Ureter (tissue), 1 donor: ENCODE measurements at places on chromosomes 13 and 19. TPM values are rescaled to one million over a fixed set of nuclear protein-coding genes. Genes with fewer than 3 reads are reported as not detected.
A peak's percentile ranks its signal among the peaks of the same experiment; 100 is the strongest.

DNA sequence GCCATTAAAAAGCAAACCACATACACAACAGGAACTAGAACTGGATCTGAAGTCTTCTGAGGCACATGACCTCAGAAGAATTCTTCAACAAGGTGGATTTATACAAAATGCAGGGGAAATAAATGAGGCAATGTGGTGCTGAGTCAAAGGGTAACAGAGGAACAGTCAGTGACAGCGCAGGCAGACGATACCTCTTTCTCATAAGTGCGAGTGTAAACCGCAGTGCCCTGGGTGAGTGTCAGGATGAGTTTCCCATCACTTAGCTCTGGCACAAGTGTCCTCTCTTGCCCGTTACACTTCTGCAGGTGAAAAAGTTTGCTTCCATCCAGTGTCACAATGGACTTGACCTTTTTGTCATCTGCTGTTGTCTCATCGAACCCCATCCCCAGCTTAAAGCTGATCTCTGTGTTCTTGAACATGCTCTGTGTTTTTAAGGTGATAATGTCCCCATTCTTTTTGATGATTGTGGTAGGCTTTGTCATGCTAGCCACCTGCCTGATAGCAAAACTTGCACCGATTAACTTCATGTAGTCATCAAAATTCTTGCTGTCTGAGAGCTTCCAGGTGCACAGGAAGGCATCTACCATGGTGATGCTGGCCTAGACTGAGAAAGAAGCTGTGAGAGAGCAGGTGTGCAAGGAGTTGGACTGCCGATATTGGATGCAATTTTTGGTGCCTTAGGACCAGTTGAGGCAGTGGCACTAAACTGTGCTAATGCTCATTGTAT lies 97.3 kb downstream of the AKAP11 start:
- DNase-seq: no peak

DNA sequence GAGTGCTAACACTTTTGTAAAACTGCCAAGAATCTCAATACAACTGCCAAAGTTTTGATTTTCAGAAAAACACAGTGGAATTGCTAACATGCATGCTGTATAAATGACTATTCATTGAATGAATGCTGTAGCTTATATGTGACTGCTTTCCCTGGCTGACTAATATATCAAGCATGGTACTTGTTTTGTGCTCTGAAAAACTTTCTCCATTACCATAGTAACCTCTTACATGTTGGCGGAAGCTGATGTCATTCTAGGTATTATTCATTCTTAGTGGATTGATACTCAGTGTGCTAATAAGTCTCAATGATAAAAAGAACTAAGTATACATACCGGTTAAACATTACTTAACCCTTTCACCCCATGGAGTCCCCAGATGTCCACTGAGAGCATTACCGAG lies 166.1 kb upstream of the MYO16 start:
- no peak for DNase-seq

GRCh38 chr19:395467-395866 lies 13.5 kb downstream of the C2CD4C start:
- no peak for DNase-seq

- DNase-seq: no peak
Observed at GRCh38 chr13:106987427-106987785, 419.5 kb upstream of the ARGLU1 start.

DNA sequence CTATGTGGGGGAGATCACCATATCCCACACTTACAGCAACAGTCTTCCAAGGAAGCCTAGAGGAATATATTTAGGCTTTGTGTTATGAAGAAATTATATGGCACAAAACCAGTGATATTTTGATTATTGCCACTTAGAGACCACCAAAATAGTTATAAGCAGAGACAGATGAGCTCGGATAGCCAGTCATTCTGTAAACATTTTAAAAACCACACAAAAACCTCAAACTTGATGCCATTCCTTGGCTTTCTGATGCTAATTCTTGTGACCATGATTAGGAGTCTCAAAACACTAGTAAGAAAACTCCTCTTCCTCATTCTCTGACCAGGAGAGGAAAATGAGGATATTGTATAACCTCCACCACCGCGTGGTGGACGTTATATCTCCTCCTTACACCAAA lies 496.4 kb downstream of the FOXO1 start:
- no peak for DNase-seq

- peak; percentile 88 for DNase-seq
Observed at GRCh38 chr19:19145684-19146608, 7.7 kb upstream of the TMEM161A start.

GRCh38 chr13:75774176-75774575 lies 138.0 kb downstream of the LMO7 start:
- DNase-seq: no peak

DNA sequence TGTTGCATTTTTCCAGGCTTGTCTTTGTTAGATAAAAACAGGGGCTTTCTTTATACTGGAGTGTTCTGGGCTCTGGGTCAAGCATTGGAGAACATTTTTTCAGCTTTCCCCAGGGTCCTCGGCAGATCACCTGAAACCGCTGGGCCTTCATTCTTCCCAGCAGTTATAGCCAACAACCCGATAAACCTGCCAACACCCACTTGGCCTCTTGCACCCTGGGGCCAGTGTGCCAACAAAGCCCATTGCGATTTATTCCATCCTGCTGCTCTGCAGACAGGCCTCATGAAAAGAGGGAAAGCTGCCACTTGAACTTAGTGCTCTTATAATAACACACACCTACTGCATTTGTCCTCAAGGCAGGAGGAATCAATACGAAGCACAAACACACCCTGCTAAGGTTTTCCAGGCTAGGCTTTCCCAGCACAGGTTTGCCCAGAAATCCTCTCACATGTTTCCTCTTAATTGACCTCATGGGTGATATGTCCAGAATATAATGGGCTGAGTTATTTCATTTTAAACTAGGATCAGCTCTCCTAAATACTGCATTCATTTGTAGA lies 669.3 kb downstream of the LIG4 start:
- no peak for DNase-seq

DNA sequence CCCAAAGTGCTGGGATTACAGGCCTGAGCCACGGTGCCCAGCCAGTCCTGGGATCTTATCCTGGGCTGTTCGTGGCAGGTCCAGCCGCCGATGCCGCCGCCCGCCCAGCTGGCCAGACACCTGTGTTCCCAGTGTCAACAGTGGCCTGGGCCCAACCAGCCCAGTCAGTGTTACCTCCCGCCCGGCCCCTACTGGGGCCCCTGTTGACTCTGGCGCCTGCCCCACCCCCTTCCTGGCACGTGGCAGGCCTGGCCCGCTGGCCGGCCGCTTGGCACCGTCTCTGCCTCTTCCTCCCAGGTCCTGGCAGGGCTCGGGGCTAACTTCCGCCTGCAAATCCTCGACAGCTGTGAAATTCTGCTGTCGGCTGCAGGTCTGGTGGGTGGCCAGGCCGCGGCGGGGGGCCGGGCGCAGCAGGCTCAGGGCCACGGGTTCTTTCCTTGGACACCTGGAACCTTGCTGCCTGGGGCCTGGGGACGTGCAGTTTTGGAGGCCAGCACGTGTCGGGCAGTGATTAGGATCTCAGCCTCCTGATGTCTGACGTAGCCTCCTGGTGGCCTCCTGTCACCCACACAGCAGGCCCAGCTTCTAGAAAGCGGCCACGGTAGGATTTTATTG lies 9.1 kb downstream of the ARID3A start:
- peak; percentile 90 for DNase-seq

DNA sequence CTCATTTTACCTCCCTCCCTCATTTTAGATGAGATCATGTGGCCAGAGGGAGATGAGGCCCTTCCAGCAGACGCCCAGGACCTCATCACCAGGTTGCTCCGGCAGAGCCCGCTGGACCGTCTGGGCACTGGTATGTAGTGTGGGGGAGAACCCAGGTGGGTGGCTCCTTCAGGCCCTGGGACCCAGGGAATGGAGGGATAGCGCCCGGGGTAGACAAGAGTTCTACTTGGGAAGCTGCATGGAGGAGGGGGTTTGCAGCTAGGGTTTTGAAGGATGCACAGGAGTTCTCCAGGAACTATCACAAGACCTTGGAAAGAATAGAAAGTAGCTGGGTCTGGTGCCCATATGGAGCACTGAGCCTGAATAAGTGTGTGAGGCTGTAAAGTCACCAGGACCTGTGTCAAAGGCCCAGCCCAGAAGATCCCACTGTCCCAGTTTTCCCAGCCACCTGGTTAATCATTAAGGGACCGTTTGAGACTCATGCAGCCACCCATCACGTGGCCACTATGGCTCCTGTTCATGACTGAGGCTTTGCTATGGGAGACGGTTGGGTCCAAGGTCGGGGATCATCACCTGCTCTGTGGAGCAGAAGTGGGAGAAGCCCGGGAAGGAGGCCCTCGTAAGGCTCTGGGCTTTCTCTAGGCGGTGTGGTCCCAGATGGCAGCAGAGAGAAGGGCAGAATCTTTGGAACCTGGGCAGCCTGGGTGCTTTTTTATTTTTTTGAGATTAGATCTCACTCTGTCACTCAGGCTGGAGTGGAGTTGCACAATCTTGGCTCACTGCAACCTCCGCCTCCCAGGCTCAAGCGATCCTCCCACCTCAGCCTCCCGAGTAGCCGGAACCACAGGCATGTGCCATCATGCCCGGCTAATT lies 17.0 kb upstream of the PIK3R2 start:
- DNase-seq: no peak

- DNase-seq: no peak
Observed at GRCh38 chr13:88627071-88627470, 955.9 kb downstream of the SLITRK5 start.

The SOHLH2 gene
- total RNA-seq: 9.7 TPM

The OR7C1 gene
- total RNA-seq: not detected

The GAPDHS gene
- not detected for total RNA-seq

The ACER1 gene
- not detected for total RNA-seq
